Suprapubic skin (tissue), 4 donors: ENCODE measurements at places on chromosomes 11 and 22. TPM values are rescaled to one million over a fixed set of nuclear protein-coding genes. Genes with fewer than 3 reads are reported as not detected.

The HPX gene
- total RNA-seq, result 1.2 TPM

The TRIM48 gene
- not detected for total RNA-seq

The POTEH gene
- total RNA-seq, result not detected

GRCh38 chr22:50729391-50730012 lies 8.5 kb upstream of the ACR start:
- no peak overlapping the region for H3K4me3 ChIP-seq
- peaks cover 13% of the 10 kb centered on the region for H3K27me3 ChIP-seq
- H3K4me1 ChIP-seq, result peaks cover 18% of the 10 kb centered on the region
- no peaks in the 10 kb centered on the region for H3K36me3 ChIP-seq
- peak; percentile 67 for DNase-seq
